ENCODE measurements at places on chromosomes 1 and 21.

DNA sequence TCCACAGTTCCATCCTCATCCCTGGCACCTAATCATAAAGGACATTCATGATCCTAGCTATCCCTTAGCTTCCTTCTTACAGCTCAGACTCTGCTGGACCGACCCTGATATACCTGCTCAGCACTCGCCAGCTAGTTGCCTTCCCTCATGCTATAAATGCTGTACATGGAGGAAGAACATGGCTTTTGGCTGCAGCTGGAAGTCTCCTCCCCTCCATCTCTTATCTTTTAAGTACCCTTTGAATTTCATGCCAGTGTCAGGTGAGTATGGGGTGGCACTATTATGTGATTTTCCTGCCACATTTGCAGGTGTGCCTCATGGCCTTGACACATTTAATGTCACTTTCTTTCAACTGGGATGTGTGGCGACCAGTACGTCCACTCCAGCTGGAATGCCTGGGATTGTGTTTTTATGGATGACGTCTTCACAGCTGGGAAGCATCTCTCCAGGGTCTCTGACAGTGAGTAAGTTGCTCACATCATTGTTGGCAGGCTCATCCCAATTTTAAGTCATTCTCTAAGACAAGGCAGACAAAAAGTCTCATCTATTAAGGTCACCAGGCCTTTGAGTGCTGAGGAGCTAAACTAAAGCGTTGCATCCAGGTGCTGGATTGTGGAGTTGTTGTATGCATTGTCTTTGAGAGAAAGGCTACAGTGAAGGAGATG, 43.4 kb downstream of the RUNX1 start:
- peak; percentile 32 for DNase-seq

- DNase-seq = no peak
Observed at GRCh38 chr1:204991342-204991844, 51.6 kb upstream of the CNTN2 start.

GRCh38 chr21:43893536-43894205, 28.6 kb downstream of the AGPAT3 start:
- DNase-seq = no peak

DNA sequence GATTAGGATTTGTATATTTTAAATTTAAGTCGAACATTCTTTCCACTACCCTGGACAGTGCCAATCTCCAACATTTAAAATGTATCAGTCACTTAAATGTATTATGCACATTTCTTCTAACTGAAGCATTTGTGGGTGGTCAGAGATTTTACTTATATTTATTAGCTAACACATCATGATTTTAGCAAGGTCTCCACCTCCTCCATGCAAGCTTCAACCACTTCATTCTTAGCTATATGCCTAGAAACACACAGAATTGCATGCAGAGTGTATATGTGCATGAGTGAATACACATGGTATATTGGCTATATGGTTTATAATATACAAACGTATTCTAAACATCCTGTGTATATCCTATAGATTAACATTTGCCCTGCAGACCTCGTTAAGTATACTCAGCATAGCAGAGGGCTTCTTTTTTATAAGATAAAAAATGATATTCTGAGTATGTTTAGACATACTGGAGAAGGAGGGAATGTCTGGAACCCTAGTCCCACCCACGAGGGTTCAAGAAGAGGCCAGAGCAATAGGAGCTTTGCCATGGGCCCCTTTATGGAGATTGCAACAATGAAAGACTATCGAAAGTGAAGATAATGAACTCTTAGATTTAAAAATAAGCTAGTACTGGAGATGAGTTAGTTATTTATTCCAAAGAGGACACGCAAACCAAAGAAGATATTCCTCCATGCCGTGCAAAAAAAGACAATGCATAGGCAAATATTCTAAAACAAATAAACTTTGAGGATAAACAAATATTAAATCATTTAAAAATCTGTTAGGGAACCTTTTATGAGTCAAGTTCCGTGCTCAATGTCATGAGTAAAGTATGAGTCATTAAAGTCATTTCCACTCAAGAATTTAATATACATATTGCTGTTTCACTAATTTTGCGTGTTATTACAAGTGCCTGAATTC, 480.4 kb downstream of the SIPA1L2 start:
- peak; percentile 55 for DNase-seq

DNA sequence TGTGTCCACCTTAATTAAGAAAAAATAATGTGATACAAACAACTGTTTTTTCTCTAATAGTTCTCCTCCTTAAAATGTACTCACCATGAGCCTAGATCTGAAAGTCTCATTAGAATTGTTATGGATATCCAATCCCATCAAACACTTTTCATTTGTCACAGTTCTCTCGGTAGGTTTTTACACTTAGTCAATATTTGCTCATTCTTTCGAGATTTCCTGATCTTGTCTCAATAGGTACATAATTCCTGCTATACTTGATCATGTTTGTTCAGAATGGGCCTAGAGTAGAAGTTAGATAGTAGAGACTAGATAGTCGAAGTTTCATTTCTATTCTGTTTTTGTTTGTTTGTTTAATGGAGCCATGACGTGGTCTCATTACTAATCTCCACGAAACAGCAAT, 2005.7 kb downstream of the NCAM2 start:
- no peak for DNase-seq

DNA sequence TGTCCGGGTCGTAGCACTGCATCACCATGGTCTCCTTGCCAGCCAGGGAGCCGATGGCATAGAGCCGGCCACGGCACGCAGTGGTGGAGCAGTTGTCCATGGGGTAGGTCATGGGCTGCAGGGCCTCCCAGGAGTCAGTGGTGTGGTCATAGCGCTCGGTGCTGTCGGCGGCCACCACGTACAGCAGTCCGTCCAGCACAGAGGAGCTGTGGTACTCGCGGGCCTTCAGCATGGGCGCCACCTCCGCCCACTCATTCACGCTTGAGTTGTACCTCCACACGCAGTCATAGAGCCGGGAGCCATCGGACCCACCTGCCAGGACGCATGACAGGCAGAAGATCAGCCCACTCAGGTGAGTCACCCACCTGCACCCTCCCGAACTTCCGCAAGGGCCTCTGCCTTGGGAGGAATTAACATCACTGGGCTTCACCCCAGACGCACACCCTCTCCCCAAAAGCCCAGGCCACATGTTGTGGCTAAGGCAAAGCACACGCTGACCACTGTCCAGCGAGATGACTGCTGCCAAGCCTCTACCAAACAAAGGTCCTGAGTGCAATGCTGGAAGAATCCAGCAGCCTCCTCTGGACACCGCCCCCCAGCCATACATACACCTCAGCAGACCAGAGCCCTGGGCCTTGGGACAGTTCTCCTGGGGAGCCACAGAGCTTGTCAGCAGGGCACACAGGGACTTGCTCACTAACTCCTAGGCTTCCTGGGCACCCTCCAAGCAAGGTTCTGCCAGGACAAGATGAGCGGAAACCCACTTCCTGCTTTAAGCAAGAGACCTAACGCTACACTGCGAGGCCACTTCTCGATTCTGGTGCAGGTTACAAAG, 3.3 kb downstream of the KLHL21 start:
- no peak for DNase-seq

- no peak for DNase-seq
Observed at GRCh38 chr21:36549470-36549869, 69.5 kb upstream of the CLDN14 start.

GRCh38 chr21:21029164-21029563, 31.0 kb downstream of the NCAM2 start:
- peak; percentile 73 for DNase-seq

- DNase-seq = no peak
Observed at GRCh38 chr1:3653286-3653618, 936 bp downstream of the TP73 start.

DNA sequence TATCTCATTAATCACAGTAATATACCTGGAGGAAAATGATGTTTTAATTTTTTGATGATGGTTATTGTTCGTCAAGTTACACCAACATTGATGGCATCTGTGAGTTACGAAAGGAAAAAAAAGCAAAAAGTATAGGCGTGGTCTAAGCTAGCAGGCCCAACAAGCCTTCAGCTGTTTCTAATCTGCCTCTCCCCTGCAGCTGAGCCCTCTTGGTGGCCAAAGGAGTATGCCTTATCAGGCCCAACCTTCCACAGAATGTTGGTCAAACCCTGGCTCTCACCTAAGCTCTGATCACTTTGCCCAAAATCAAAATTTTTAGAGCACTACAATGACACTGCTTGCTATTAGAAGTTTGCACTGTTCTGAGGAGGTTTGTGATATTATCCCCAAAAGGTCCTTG, 4.9 kb downstream of the C1orf105 start:
- no peak for DNase-seq

- no peak for DNase-seq
Observed at GRCh38 chr1:75630998-75631397, 20.1 kb upstream of the SLC44A5 start.

DNA sequence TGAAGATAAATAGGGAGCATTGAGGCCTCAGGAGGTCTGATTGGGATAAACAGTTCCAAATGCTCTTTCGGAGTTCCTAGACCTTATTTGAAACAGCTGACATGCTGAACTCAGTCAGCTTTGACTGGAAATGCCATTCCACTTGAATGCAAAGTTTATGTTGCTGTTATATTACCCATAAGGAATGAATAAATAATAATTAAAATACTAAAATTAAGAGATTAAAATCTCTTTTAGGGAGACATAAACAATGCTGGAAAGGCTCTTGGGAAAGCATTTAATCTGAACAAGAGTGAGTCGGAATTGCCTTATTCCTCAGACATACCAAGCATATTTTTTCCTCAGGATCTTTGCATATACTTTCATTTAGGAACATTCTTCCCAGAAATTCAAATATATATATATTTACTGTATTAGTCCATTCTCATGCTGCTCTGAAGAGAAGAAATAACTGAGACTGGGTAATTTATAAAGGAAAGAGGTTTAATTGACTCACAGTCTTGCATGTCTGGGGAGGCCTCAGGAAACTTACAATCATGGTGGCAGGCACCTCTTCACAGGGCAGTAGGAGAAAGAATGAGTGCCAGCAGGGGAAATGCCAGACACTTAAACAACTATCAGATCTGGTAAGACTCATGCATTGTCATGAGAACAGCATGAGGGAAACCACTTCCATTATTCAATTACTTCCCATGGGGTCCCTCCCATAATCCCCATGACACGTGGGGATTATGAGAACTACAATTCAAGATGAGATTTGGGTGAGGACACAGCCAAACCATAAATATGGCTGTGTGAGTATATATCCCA, 318.2 kb upstream of the PLXNA2 start:
- DNase-seq = peak; percentile 72
